ENCODE measurements at places on chromosomes 11 and 22.

GRCh38 chr11:71962428-71963038 lies 33.7 kb downstream of the RNF121 start:
- DNase-seq, result no peak

- DNase-seq, result no peak
These were observed 230.8 kb downstream of the CTTN start for GRCh38 chr11:70628855-70629844.

DNA sequence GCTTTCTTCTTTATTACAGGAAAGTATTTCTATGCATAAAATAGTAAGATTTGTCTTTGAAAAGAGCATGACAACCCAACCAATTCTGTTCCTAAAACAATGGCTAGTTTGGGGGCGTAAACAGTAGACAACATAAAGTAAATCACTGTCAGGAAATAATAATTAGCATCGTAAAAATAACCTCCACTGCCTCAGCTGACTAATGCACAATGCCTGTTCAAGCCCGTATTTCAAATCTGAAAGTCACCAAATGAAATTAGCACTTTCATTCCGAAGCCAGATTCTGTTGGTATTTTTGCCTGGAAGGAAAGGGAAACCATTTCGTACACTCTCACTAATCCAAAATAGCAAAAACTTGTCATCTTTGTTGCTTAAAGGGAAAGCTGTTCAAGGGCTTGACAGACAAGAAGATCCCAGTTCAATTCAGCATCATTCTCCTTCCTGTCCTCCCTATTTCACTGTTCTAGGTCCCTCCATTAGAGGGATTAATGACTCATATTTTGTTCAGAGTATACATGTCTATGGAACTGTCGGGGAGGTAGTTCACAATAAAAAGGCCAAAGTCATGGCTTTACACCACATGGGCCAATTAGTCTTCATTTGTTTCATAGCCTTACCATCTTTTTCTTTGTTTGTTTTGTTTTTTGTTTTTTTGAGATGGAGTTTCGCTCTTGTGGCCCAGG lies 154.7 kb downstream of the CADM1 start:
- no peak for DNase-seq

DNA sequence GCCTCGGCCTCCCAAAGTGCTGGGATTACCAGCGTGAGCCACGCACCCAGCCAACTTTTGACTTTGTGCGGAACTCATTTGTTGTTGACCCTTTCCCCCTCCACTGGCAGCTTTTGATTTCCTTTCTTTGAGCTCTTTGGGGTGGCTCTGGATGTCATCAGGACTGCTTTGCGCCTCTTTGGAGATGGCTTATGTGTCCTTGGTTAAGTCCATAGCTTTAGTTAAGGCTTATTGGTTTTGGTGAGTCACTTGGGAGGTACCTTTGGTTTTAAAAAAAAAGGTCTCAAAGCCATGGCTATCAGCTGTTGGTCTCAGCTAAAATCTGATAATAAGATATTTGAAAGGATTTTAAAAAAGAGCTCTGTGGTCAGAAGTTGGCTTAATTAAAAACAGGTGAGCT lies 5.1 kb upstream of the ARSA start:
- no peak for DNase-seq

- DNase-seq, result no peak
These were observed 145.0 kb upstream of the RAG2 start for GRCh38 chr11:36743039-36743438.

- peak; percentile 45 for DNase-seq
These were observed 10.2 kb upstream of the LRRC32 start for GRCh38 chr11:76680518-76681425.

GRCh38 chr11:12915093-12915492 lies 94.0 kb upstream of the RASSF10 start:
- DNase-seq, result no peak

GRCh38 chr11:66981976-66982578 lies 7.0 kb downstream of the C11orf86 start:
- DNase-seq, result peak; percentile 77

DNA sequence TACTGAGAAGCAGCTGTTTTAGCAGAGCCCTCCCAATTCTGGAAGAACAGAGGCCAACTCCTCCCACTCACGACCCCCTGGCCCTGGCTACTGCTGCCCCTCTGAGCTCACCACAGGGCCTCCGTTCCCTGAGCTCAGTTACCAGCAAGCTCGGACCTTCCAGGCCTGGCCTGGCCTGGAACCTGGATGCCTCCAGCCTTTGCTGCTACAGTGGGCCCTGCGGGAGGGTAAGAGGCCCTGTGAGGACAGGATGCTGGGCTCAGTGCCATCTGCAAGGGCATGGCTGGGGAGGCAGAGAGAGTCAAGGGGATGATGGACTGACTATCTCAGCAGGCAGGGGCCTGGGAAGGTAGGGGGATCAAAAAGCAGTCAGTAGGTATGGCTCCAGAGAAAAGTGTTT lies 209.9 kb upstream of the NCAM1 start:
- DNase-seq, result no peak

DNA sequence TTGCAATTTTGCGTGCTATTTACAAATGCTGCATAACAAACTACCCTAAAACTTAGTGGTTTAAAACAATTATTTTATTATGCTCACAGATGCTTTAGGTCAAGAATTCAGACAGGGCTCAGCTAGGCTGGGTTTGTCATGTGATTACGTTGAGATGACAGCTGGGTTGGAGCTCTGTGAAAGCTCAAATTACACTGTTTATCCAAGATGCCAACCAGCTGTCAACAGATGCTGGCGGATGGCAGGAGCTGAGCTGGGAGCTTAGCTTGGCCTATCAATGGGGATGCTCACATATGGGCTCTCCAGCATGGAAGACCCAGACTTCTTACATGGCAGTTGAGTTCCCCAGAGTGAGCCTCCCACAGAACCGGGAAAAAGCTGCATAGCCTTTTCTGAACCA lies 62.7 kb downstream of the STK33 start:
- DNase-seq, result no peak

- DNase-seq, result no peak
These were observed 5.7 kb upstream of the MYEOV start for GRCh38 chr11:69287968-69288882.

- DNase-seq, result no peak
These were observed 157.7 kb downstream of the TTC17 start for GRCh38 chr11:43516316-43516850.

DNA sequence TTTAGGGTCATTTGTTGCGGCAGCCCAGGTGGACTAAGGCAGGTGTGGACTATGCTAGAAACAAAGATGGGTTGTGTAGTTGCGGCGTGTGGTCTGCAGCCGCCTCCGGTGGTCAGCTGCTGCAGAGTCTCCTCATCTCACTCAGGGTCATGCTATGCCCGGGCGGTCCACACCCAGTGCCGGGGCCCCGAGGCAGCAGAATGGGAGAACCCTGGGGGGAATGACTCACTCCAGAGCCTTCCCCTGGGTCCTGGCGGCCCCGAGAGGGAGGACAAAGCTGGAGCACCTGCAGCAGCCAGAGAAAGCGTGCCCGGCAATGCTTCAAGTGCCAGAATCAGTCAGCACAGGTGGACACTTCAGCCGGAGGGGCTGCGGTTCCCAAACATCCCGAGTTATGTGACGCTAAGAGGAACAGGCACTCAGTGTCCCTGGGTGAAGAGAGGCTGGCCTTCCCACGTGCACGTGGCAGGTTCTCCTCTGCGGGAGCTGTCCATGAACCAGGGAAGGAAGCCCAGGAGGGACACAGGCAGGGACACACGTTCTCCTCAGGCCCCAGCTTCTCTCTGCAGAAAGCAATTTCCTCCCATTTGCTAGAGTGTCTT lies 289.6 kb upstream of the B3GAT1 start:
- DNase-seq, result no peak

- no peak for DNase-seq
These were observed 1.1 kb upstream of the IGSF9B start for GRCh38 chr11:133957900-133958299.

- no peak for DNase-seq
These were observed 96.3 kb upstream of the CSNK2A3 start for GRCh38 chr11:11449327-11449726.

DNA sequence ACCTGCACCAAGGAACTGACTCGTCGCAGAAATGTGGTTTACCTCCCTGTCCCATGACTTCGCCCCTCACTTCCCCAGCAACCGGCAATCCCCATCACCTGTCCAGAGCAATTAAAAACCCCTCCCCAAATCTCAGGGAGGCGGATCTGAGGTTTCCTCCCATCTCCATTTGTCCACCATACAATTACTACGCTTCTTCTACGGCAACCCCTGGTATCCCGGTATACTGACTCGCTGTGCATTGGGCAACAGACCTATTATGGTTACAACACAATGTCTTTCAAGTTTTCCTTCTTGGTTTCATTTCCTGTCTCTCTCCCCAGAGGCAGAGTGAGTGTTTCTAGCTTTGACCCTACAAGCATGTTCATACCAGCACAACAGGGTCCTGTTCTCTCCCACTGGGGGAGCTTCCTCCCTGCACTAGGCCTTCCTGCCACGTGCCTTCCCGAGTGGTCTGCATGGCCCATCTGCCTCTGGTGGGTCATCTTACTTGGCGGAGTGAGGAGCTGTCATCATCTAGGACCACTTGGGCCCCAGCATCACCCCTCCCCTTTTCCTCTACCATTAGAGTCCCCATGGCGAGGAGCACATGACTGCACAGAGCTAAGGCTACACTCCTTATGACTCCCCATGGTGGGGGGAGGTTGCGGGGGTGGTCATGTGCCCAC lies 30.3 kb upstream of the NAP1L4 start:
- DNase-seq, result peak; percentile 22

- DNase-seq, result no peak
These were observed 54.2 kb upstream of the CSNK2A3 start for GRCh38 chr11:11407065-11407762.
